ENCODE measurements at places on chromosomes 7 and 10.

DNA sequence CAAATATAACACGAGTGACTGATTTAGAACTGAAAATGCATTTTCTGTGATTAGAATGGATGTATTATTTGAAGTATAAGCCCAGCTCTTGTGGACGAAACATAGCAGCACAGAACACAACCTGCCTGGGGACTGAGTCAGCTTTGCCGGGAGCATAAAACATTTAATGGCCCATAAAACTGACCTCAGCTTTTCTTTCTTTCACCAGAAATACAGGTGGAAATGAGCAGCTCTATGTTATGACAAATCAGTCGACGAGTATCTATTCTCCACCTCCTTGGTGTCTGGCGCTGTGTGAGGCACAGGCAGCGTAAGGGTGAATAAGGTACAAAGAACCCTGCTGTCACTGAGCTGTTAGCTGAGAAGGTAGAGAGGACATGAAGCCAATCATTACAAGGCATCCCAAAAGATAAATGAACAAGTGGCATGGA is 471.6 kb upstream of the AKR1E2 start:
- peak; percentile 43 for DNase-seq

DNA sequence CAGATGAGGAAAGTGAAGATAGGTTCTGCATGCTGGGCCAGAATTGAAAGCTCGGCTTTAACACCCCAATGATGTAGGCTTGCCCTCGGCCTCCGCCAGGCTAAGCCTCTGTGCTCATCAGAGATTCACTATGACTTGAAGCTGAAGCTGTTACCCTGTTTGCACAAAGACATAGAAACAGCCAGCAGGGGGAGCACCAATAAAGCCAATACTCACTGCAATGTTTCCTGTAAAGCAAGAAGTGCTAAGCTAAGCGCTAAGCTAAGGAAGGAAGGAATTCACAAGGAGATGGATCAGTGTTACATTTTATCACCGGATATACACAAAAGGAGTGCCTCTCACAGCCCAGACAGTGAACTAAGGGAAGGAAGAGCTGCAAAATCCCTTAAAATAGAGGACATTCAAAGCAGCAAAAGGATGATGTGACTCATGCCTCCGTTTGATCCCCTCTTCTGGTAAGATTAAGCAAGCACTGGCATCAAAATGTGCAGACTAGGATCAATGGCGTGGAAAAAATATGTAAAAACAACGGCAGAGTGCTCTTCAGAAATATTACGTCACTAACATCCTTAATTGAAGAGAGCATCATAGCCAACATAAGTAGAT is 153.8 kb downstream of the COBL start:
- peak; percentile 91 for DNase-seq

GRCh38 chr7:125605241-125605640 is 675.6 kb upstream of the POT1 start:
- peak; percentile 80 for DNase-seq

GRCh38 chr10:47311193-47311931 is 10.9 kb upstream of the GDF2 start:
- DNase-seq: peak; percentile 21

GRCh38 chr10:78184851-78185692 is 151.4 kb downstream of the RPS24 start:
- no peak for DNase-seq
